Left renal pelvis (tissue), 4 donors: ENCODE measurements at places on chromosomes 16 and 17. TPM values are rescaled to one million over a fixed set of nuclear protein-coding genes. Genes with fewer than 3 reads are reported as not detected.

DNA sequence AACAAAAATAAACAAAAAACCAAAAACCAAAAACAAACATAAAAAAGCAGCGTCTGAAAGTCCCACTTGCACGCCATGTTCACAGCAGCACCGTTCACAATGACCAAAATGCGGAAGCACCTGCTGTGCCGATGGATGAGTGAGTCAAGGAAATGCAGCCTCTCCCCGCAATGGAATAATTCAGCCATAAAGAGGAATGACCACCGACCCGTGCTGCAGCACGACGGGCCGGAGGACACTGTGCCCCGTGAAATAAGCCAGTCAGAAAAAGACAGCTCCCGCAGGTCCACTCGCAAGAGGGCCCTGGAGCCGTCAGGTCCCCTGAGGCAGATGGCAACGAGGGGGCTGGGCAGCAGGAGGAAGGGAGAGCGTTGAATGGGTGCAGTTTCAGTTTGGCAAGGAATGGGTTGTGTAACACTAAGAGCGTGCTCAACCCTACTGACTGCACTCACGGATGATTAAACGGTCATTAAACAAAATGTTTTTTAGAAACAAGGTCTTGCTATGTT lies 5.1 kb downstream of the CLCN7 start:
- DNase-seq = no peak

DNA sequence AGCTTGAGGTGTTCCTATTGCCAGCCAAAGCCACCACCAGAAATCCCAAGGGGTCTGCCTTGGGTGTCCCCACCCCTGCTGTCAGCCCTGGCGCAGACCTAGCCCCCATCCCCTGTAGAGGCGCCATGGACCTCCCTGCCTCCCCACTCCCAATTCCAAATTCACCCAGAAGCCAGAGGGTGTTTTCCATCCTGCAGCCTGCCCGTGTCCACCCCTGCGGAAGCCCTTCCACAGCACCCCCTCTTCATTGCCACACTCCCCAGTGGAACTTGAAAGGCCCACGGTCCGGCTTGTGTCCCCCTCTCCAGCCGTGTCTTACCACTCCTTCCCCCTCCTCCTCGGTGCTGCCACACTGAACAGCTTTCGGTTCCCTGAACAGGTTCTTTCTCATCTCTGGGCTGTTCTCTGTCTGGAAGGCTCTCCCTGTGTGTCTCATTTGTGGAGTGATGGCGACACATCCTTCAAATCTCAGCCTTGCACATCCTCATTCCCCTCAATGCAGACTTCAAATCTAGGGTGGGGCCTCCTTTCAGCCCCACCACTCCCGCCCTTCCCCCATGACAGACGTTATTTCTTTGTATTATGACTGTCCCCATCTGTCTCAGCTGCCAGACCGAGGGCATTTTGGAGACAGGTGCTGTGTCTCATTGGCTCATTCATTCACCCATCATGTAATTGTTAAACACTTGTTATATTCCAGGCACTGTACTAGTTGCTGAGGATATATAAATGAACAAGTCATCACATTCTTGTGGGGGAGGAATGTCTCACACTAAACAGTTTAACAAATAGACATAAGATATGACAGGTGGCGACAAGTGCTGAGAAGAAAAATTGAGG lies 36.3 kb downstream of the ADGRG5 start:
- DNase-seq = no peak

- DNase-seq = no peak
These were observed 1.3 kb downstream of the CDRT4 start for GRCh38 chr17:15466131-15466530.

- no peak for DNase-seq
These were observed 86.4 kb downstream of the GAS7 start for GRCh38 chr17:10111907-10112452.

DNA sequence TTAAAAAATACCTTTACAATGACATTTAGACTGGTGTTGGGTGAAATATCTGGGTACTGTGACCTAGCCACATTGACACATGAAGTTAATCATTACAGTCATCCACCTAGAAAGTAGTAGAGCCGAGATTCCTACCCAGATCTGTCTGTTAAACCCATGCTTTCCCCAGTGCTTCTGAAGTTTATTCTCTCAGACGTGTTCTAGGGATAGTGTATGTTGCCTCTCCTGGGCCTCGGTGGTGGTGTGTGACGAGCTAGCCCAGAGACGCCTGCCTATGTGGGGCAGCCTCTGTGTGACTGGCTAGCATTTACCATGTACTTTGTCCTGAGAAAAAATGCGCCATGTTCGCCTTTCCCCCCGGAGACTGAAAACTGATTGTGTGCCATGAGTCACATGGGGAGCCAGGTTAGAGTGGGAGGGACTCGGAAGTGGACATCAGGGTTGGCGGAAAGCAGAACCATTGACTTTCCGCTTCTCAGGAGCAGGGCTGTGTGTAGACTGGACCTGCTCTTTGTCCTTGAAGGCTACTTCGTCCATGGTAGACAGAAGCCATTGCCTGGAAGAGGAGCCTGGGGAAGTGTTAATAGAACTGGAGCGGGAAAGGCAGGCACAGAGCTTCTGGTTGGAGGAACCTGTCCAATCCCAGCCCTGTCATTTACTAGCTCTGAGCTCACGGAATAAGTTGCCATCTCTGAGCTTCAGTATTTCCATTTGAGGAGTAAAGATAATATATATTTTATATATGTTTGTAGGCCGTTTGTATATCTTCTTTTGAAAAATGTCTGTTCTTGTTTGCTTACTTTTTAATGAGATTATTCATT lies 235.5 kb downstream of the SNX29 start:
- DNase-seq = no peak

DNA sequence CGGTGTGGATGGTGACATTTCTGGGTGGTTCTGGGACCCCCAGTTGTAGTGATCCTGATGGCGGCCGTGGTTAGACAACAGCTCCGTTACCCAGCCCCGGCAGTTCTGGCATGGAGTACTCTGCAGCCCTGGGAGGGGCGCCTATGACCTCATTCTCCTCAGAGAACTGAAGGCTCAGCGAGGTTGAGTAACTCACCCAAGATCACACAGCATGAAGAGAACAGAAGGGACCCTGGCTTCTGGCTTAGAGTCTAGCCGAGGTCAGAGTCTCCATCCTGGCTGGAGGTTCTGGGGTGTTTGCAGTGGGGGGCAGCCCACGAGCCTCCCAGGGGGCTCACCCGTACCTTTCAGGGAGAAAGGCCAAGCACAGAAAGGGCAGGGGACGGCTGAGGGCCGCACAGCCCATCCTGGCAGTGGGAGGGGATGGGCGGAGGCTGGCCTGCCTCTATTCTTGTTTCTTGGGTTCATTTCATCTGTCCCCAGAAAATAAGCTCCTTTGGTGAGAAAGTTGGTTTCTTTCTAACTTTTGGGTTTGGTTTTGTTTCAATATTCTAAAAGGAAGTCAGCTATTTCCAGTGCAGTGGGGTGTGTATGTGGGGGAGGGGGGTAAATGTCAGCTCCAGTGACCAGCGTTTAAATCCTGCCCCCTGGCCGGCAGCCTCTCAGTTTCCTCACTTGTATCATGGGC lies 13.2 kb downstream of the ZFPM1 start:
- DNase-seq = no peak

GRCh38 chr17:49984283-49984682 lies 10.7 kb downstream of the DLX3 start:
- DNase-seq = no peak

DNA sequence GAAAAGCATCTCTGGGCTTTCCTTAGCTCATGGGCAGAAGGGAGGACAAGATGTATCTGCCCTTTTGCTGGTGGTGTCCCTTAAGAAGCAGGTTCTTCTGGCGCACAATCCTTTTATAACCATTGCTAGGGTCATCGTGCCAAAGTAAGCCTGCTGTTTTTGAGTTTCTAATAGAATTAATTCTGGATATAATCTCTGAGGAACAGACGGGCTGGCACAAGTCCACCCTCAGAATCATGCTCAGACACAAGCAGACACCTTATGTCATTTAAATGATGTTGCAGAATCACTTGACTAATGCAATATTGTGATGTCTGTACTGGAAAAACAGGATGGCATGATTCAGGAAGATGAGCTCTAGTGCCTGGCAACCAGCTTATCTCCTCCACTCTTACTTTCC lies 18.8 kb upstream of the MMD start:
- no peak for DNase-seq

DNA sequence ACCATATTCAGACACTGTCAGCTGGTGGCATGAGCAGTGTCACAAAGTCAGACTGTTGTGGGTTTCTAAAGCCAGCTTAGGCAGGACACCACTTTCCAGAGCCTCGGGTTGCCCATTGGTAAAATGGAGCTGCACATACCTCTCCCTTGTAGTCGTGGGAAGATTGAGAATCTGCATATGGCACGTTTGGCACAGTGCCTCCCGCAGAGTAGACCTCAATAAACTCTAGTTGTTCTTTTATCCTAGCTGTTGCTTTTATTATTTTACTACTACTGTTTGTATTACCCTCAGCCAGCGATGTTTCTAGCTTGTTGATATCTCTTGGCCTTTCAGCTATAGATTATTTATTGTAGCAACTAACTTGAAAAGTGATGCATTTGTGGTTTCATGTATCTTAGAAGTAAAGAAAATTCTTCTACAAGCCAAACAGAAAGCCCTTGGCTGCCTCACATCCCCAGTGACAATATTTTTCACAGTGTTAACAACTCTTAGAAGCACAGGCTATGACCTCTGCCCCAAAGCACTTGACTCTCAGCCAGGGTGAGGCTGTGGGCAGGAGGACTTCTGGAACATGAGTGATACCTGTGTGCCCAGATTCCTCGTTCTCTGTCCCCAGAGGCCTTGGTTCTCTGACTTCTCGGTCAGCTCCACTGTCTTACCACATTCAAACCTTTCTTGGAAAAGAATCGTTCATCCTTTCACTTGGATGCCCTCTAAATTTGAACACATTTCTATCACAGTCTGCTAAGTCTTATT lies 351.6 kb downstream of the SNX29 start:
- DNase-seq = no peak

DNA sequence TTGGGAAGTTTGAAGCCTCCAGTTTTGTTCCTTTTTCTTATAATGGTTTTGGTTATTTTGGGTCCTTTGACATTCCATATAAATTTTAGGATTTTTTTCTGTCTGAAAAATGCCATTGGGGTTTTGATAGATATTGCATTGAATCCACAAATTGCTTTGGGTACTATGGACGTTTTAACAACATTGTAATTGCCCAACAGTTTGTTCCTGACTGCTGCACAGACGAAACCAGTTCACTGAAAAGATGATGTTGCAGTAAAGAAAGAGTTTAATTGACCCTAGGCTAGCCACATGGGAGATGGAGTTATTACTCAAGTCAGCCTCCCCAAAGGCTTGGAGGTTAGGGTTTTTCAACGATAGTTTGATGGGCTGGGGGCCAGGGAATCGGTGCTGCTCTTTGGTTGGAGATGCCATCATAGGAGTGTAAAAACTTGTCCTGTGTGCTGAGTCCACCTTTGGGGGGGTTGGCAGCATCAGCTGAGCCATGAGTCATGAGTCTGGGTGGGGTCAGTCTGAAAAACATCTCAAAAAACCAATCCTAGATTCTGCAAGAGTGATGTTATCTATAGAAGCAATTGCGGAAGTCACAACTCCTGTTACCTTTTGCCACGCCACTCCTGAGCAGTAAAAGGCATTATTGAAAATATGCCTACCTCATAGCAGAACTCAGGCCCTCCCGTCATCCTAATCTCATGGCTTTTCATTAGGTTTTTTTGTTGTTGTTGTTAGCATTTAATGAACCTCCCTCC lies 2.7 kb upstream of the PRSS41 start:
- no peak for DNase-seq

GRCh38 chr16:88506723-88507122 lies 53.6 kb downstream of the ZFPM1 start:
- no peak for DNase-seq

The RBFOX1 gene
- 1.8 TPM for polyA plus RNA-seq

The SPATA32 gene
- 0.09 TPM for polyA plus RNA-seq

The SCN4A gene
- 0.97 TPM for polyA plus RNA-seq

The MLLT6 gene
- polyA plus RNA-seq = 64.1 TPM

The SNAI3 gene
- polyA plus RNA-seq = 0.53 TPM
